ENCODE measurements at places on chromosomes 1 and 21.

- DNase-seq, result no peak
These were observed 28.5 kb upstream of the UMODL1 start for GRCh38 chr21:42042651-42043050.

GRCh38 chr21:45776971-45777370 lies 133.4 kb downstream of the PCBP3 start:
- DNase-seq, result no peak

GRCh38 chr21:42853621-42854020 lies 25.7 kb downstream of the WDR4 start:
- no peak for DNase-seq

GRCh38 chr1:15507278-15507677 lies 16.7 kb downstream of the CASP9 start:
- no peak for DNase-seq
